Anterior cingulate cortex (tissue), 58 donors: ENCODE measurements at places on chromosomes 13 and 19.
A peak's percentile ranks its signal among the peaks of the same experiment; 100 is the strongest.

GRCh38 chr19:41853768-41854167, 6.3 kb upstream of the RPS19 start:
- DNase-seq, result no peak

DNA sequence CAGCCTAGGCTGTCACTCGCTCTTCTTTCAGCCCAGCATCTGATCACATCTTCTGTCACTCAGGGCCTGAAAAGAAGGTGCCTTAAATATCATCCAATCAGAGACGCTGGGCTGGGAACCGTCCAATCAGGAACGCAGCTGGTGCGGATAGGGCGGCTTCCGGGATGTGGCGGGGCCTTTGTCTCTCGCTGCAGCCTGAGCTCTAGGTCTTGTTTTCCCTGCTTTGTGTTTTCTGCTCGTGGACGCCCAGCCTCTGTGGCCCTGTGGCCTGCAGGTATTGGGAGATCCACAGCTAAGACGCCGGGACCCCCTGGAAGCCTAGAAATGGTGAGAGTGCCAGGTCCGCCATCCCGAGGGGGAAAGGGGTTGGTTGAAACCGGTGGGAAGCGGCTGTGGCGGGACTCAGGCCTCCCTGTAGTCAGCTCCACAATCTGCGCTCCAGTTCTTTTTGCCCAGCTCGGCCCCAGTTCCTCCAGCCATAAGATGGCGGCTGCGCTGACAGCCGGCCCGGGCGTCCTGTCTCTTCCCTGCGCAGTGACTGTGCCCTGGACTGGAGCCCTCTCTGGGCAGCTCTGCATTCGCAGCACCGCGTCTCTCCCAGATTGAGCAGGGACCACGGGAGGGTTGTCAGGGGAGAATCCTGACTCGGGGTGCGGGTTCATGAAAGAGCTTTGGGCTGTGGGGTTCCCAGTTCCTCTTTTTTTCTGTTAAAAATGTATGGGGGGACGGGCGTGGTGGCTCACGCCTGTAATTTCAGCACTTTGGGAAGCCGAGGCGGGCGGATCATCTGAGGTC, at the start of gene ZNF85:
Gene ZNF85, plus strand, starts transcription at position 175 of the 795 bp plus-strand sequence. Its CDS starts 150 bp downstream, at position 325.
- peak; percentile 95 for DNase-seq

GRCh38 chr19:858868-859843, at the start of gene CFD:
Gene CFD (plus strand): TSS chr19:859664. CDS start chr19:859690, 26 bp downstream.
- DNase-seq, result no peak

DNA sequence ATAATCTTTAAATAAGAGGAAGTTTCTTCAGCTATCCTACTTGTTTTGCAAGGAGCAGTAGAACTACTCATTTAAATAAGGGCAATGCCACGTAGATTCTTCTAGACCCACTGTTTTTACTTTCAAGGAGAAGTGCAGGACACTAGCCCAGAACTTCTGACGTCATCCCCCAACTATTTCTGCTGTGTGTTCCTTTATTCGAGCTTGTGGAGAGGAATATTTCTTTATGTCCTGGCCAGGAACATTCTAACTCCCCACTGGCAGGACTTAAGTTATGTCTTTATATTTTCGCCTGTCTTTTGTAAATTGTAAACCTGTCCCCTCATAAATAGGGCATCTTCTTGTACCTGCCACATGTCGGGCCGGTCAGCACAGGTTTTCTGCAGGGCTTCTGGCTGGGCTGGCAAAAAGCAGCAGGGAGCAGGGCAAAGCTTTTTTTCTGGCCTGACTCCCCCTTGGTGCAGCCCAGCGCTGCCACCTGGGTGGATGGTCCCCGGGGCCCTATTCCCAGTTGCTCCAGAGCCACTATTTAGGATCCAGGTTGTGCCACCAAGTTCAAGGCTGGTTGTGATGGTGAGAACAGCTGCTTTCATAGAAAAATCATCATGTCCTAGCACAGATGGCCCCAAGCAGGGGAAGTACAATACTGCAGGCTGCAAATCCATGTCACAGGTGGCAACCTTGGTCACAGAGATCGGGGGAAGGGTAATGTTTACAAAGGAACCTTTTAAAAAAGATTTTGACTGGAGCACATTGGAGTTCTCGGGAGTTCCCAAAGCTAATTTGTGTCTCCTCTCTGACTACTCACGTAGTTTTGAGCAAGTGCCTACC, 1.8 kb downstream of the MBNL2 start:
- DNase-seq, result no peak

- DNase-seq, result no peak
These were observed 4.8 kb downstream of the TPT1 start for GRCh38 chr13:45336025-45336800.

GRCh38 chr19:17751103-17751911, at the start of gene FCHO1:
Gene FCHO1 (plus strand): TSS chr19:17751477. CDS start chr19:17755165, 3,688 bp downstream.
- peak; percentile 33 for DNase-seq

DNA sequence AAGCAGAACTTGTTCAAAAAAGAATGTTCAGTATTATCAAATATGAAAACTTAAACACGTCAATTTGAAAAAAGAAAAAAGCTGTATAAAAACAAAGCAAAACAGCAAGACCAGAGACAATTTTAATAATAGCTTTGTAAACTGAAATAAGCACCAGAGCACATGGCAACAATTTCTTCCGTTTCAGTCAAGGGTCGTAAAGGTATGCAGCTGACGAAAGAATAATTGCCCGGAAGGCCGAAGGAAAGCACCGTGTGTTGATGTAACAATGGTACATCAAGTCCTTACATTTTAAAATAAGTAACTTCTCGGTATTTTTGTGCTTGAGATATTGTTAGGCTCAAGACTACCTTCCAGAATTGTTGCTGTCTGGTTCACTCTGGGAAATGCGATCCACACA, 1.7 kb downstream of the PROSER1 start:
- DNase-seq, result no peak

- DNase-seq, result no peak
These were observed 496.7 kb downstream of the EFNB2 start for GRCh38 chr13:106038752-106039151.

DNA sequence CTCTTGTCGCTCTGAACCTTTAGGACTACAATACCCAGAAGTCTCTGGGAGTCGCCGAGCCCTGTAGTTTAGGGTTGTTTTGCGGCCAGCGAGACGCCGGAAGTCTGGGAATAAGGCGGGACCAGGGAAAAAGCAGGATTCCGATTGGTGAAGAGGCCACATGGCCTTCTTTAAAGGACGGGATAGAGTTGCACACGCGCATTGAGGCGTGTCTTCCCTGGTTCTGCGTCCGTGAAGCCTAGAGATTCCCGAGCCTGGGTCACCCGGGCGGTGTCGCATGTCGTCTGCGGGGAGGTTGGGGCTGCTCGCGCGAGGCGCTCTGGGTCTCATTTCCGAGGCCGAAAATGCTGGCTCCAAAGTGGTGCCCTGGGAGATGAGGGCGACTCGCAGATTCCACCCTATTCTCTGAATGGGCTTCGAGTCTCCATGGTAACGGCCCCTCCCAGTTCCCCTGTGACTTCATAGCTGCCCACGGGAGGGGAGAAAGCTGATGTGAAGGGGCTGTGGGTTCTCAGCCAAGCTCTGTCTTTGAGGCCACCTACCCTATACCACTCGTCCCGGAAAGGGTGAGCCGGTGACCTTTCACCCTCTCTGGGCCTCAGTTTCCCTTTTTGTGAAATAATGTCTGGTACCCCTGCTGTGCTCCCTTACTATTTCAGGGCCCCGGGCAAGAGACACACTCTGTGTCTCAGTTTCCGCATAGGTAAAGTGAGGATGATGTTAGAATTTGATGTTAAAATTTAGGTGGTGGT, 614 bp upstream of the ZSCAN5A start:
- DNase-seq, result peak; percentile 92

DNA sequence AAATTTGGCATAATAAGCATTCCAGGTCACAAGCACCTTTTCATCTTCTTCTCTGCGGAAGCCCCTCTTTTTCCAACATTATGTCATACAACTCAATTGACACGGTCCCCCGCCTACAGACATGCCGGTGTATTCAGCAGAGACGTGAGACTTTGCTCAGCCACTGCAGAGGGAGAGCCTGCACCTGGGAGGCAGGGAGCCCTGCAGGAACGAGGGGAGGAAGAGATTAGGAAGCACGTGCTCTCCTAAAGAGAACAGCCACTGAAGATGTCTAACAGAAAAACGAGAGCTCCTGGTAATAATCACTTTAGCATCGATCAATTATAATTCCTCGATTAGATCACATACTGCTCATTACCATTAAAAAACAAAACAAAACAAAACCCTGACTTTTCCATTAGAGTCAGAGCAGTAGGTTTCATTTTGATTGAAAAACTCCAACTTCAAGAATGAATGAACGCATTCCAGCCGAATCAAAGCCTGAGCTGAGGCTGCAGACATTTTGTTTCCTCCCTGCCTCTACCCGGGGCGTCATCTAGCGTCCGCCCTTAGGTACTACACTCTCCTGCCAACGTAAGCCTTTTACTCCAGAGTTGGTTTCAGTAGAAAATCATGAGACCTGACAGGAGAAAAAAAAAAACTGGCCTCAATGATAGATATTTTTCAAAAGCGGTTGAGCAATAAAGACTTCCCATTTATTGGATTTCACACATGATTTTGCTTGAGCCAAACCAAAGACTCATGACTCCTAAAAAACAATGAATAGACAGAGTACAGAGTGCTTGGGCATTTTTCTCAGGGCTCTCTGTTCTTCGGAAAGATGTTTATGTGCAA, 194.5 kb downstream of the KATNAL1 start:
- DNase-seq, result peak; percentile 39

- DNase-seq, result no peak
These were observed 5.6 kb upstream of the SYDE1 start for GRCh38 chr19:15101479-15102082.
